Stimulated activated effector memory CD8-positive, alpha-beta T cell treated with anti-CD3 and anti-CD28 coated beads, Interleukin-12 subunit alpha, Interleukin-12 subunit beta, amount 100 ng/mL, for 72 hours (primary cell): ENCODE measurements at places on chromosomes 7 and 10.

- DNase-seq, result no peak
Measured at GRCh38 chr10:108848046-108848445, 1075.3 kb downstream of the XPNPEP1 start.

GRCh38 chr7:137684776-137685175 is 162.0 kb downstream of the DGKI start:
- no peak for DNase-seq

DNA sequence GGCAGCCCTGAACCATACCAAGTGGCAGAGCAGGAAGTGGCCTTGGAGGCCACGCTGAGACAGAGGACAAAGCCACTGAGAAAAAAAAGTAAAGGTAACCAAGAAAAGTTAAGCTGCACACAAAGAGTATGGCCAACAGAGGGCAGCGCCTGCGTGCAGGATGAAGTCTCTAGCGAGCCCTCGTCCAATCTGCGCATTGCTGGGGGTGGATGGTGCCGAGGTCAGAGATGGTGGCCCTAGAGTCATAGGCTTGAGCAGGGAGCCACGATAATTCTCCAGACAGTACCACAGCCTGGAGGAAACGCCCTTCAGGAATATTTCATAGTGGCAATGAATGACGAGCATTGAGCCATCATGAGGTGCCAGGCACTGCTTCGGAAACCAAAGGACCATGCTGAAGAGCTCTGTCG is 9.7 kb downstream of the ATP6V0E2 start:
- no peak for DNase-seq

GRCh38 chr10:117198088-117198487 is 799 bp downstream of the KCNK18 start:
- no peak for DNase-seq

GRCh38 chr10:6514844-6515780 is 65.0 kb downstream of the PRKCQ start:
- no peak for DNase-seq
